ENCODE measurements at places on chromosomes 3 and 15.
A peak's percentile ranks its signal among the peaks of the same experiment; 100 is the strongest.

GRCh38 chr15:101266034-101266433, 11.3 kb downstream of the SELENOS start:
- DNase-seq = peak; percentile 35

DNA sequence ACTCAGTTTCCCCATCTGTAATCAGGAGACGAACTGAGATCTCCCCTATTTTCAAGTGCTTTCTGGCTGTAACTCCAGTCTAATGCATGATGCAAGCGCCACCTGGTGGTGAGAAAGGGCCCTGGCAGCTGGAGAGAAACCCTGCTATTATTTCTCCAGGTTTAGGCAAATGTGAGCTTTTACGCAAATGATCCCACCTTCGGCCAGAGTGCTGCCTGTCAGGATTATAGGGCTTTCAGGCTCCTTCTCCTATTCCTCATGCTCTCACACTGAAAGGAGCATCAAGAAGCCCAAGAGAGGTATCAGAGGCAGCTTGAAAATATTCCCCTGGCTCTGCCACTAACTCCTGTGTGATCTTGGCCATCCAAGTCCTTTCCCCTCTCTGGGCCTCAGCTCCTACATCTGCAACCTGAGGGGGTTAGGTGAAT, 93.9 kb upstream of the RASGRF1 start:
- DNase-seq = peak; percentile 64

- no peak for DNase-seq
These were observed 44.5 kb downstream of the ZDHHC19 start for GRCh38 chr3:196166741-196167140.

DNA sequence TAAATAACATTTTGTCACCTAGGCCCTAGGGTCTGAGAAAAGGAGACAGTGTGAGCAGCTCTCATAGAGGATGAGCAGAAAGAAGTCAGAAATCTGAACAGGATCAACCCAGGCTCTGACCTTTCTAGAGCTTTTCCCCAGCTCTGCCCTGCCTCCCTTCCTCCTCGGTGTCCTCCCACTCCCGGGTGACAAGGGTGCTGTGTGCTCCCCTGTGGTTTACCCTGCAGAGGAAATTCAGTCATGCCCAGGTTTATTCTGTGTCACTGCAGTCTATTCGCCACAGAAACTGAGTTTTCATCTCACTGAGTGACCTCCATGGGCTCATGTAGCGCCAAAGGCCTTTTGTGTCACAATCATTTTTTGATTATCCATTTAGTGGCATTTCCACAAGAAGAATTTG, 76.6 kb downstream of the IL12A start:
- DNase-seq = no peak

GRCh38 chr3:102180280-102180931, 254.4 kb upstream of the ZPLD1 start:
- DNase-seq = peak; percentile 36

DNA sequence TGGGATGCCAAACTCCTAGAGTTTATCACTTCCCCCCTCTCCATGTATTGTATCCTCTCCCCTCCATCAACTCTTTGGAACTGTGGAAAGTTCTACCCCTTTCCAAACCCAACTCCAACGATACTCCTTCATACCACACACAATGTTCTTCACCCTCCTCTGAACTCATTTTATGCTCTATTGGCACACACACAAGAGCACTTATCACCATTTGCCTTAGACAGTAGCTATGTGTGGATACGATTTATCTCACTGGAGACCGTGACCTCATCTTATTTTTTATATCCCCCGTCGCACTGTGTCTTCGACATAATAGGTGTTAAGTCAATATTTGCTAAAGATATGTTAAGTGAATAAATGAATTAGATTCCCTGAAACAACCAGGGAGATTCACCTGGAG, 316.5 kb upstream of the PROK2 start:
- no peak for DNase-seq

- DNase-seq = no peak
These were observed 48.6 kb downstream of the KLF15 start for GRCh38 chr3:126308394-126309125.

- no peak for DNase-seq
These were observed 40.2 kb downstream of the CMTM8 start for GRCh38 chr3:32278714-32279113.

- peak; percentile 10 for DNase-seq
These were observed 103.2 kb downstream of the TBC1D5 start for GRCh38 chr3:17639257-17639656.

Measured in AG08396 (cell line).